ENCODE measurements at places on chromosomes 12 and 14.

- DNase-seq: no peak
Measured at GRCh38 chr14:104852280-104852663, 12.8 kb upstream of the CEP170B start.

- no peak for DNase-seq
Measured at GRCh38 chr12:113643177-113643974, 171.7 kb upstream of the LHX5 start.

- no peak for DNase-seq
Measured at GRCh38 chr12:109127533-109128242, 11.3 kb downstream of the ACACB start.

GRCh38 chr14:60227291-60227690 lies 21.7 kb upstream of the PPM1A start:
- no peak for DNase-seq

DNA sequence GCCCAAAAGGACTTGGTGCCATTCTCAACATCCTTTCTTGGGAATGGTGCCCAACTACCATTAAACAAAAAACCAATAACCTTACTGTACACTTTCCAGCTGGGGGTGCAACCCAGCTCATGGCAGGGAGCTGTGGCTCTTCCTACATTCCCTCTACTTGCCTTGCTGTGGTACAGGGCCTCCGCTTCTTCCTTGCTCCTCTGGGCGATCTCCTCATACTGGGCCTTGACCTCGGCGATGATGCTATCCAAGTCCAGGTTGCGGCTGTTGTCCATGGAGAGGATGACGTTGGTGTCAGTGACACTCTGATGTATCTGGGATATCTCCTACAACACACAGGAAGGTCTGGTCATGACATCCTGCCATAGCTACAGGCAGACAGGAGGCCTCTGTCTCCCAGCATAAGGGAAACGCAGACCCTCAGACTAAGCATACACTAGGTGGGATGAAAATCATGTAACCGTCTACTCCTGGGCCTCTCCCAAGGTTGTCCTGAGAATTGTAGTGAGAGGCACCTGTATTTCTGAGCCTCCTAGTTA lies 3.9 kb downstream of the KRT2 start:
- DNase-seq: no peak

DNA sequence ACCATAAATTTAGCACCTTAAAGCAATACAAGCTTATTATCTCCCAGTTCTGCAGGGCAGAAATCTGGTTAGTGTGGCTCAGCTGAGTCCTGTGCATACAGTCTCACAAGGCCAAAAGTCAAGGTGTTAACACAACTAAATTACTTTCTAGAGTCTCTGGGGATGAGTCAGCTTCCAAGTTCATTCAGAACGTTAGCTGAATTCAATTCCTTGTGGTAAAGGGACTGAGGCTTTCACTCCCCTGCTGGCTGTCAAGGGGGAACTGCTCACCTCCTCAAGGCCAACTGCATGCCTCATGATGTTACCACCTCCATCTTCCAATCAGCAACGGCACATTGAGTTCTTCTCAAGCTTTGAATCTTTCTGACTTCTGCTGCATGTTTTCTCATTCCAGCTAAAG lies 27.6 kb downstream of the EML5 start:
- no peak for DNase-seq

DNA sequence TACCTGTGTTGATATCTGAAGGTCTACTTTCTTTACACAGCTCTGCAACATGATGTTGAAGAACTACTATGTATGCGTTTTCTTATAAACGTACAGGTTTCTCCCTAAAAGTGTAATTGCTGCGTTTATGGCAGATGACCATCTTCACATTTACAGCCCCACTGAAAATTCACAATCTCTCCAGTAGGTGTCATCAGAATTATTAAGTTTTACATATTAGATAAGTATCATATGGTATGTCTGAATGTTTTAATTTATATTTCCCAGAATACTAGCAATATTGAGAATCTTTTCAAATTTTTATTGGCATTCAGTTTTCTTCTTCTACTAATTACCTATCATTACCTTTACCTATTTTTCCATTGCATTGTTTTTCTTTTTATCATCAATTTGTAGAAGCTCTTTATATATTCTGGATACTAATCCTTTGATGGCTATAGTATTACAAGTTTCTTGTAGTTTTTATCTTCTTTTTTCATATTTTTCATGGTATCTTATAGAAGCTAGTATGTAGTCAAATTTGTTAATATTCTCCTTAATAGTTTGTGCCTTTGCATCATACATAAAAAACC lies 123.5 kb downstream of the CAPZA3 start:
- DNase-seq: no peak
